Glutamatergic neuron (in vitro differentiated cells): ENCODE measurements at places on chromosomes 2 and 18. TPM values are rescaled to one million over a fixed set of nuclear protein-coding genes. Genes with fewer than 3 reads are reported as not detected.
A peak's percentile ranks its signal among the peaks of the same experiment; 100 is the strongest.

The HNRNPA3 gene
- 251 TPM for total RNA-seq

DNA sequence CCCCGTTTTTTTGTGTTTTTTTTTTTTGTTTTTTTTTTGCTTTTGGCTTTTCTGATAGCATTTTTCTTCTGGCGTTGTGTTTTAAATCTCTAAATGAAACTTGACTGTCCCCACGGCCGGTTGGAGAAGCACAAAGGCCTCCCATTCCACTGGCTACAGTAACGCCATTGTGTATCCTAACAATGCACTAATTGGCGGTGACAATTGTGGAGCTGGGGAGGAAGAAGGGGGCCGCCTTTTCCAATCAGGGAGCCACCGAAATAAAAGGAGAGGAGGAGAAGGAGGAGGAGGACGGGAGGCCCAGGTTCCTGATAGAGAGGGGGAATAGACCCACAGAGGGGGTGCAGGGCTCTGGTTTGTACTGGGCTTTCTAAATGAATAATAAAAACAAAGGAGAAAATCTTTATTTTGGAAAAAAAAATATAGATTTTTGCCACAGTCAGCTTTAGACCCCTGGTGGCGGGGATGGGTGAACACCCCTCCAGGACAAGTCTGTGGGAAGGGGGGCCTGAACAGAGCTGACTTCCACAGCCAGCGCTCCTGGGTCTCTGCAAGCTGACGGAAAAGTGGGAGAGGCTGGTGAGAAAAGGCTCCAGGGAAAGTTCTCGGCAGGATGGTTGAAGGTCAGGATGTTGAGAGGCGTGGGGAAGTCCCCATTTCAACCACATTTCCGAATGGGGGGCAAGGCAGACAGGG is 43.7 kb upstream of the FZD5 start:
- H3K27me3 ChIP-seq: peaks cover 4% of the 10 kb centered on the region
- H3K4me3 ChIP-seq: no peak overlapping the region
- H3K27ac ChIP-seq: no peak overlapping the region
- DNase-seq: no peak
- H3K4me1 ChIP-seq: peaks cover 3% of the 10 kb centered on the region

GRCh38 chr18:61955644-61956043 is 62.8 kb upstream of the RNF152 start:
- DNase-seq: no peak
- no peaks in the 10 kb centered on the region for H3K36me3 ChIP-seq
- no peak overlapping the region for H3K27ac ChIP-seq
- no peaks in the 10 kb centered on the region for H3K4me1 ChIP-seq
- no peak overlapping the region for H3K4me3 ChIP-seq
- peaks cover 3% of the 10 kb centered on the region for H3K27me3 ChIP-seq

DNA sequence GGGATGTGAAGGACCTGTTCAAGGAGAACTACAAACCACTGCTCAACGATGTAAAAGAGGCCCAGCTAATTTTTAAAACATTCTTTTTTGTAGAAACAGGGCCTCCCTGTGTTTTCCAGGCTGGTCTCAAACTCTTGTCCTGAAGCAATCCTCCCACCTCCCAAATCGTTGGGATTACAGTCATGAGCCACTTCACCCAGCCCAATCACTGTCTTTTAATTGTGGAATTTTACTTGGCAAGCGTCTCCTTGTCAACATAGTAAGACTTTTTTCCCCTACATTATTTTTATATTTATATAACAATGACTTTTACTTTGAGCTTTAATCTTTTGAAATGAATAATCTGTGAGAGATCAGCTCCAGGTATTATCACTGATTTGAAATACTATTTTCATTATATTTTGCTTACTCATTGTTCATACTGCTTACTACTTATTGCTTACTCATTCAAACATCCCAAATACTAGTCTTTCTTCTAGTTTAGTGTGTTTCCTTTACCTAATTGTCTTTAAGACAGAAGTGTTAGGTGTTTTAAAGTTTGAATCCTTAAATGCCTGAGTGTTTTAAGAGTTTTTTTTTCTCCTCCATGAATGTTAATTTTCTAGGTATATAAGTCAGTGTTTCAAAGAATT is 48.9 kb downstream of the PTPN4 start:
- no peak for DNase-seq
- H3K27me3 ChIP-seq: no peaks in the 10 kb centered on the region
- peaks cover 4% of the 10 kb centered on the region for H3K4me1 ChIP-seq
- H3K36me3 ChIP-seq: peaks cover 23% of the 10 kb centered on the region
- no peak overlapping the region for H3K27ac ChIP-seq

DNA sequence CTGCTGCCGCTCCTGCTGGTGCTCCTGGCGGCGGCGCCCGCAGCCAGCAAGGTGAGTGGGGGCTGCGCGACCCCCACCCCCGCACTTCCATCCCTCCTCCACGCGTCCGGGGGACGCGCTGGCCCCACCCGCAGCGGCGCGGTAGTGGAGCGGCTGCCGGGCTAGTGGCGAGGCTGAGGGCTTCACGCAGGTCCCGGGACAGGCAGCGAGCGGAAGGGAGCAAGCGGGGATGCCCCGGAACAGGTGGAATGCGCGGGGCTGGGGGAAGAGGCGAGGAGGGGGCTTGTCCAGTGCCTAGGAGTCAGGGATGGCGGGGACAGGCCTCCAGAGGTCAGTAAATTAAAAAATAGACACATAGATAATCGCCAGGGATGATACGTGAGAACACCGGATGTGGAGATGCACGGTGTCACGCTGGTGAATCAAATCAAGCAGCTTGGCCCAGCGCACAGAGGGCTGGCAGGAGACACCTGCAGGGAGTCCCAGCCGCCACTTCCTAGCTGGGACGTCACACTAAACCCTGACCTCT is 403 bp downstream of the COL4A3 start:
- peaks cover 12% of the 10 kb centered on the region for H3K27me3 ChIP-seq
- no peaks in the 10 kb centered on the region for H3K4me1 ChIP-seq
- DNase-seq: no peak
- H3K27ac ChIP-seq: no peak overlapping the region

DNA sequence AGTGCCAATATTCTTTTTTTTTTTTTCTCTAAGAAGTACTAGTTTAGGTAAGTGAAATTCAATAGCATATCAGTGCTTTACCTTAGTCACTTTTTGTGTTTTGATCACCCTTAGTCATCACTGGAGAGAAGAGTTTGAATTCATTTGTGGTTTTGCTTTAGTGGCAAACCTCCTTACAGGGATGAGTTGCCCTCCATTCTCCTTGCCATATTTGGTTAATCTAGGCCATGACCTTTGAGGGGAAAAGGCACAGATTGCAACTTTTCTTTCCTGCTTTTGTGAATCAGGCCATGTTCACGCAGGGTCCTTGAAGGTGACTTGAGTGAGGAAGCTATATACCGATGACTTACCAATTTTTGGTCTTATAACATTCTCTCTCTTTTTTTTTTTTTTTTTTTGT is 34.4 kb downstream of the PLEKHA3 start:
- no peak for DNase-seq
- H3K27me3 ChIP-seq: peaks cover 2% of the 10 kb centered on the region
- H3K4me3 ChIP-seq: no peak overlapping the region
- no peak overlapping the region for H3K27ac ChIP-seq
- no peaks in the 10 kb centered on the region for H3K4me1 ChIP-seq

The RAMP1 gene
- 7.6 TPM for total RNA-seq

DNA sequence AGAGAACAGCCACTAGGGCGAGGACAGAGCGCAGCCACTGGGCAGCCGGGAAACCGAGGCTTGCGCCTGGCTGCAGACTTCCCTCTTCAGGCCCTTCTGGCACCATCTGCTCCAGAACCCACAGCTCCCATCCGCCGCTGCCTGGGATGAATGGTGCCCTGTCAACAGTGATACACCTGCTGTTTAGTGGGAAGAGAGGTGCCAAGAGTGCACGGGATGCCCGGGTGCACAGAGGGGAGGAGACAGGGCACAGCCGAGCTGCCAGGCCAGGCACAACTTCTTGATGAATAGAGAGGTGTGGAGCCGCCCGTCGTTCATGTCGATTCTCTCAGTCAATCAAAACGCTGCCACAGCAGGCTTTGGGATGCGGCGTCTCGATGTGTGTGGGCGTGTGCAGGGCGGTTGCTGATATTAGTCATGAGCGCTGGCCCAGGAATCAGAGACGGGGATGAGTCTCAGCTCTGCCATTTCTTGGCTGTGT is 39.5 kb downstream of the RRM2 start:
- H3K27me3 ChIP-seq: peaks cover 12% of the 10 kb centered on the region
- H3K4me1 ChIP-seq: peaks cover 27% of the 10 kb centered on the region
- no peak overlapping the region for H3K4me3 ChIP-seq
- H3K27ac ChIP-seq: no peak overlapping the region

GRCh38 chr2:235934059-235934773 is 234.0 kb downstream of the GBX2 start:
- H3K27me3 ChIP-seq: peaks cover 2% of the 10 kb centered on the region
- H3K4me1 ChIP-seq: peaks cover 7% of the 10 kb centered on the region
- peaks cover 12% of the 10 kb centered on the region for H3K36me3 ChIP-seq
- DNase-seq: no peak
- no peak overlapping the region for H3K27ac ChIP-seq

The USP40 gene
- 21.8 TPM for total RNA-seq

The DSG4 gene
- total RNA-seq: not detected

The SERPINB3 gene
- not detected for total RNA-seq

GRCh38 chr2:224378701-224379097 is 23.2 kb downstream of the FAM124B start:
- no peak overlapping the region for H3K4me3 ChIP-seq
- peaks cover 6% of the 10 kb centered on the region for H3K4me1 ChIP-seq
- peaks cover 2% of the 10 kb centered on the region for H3K27me3 ChIP-seq
- no peak overlapping the region for H3K27ac ChIP-seq
- H3K36me3 ChIP-seq: no peaks in the 10 kb centered on the region

DNA sequence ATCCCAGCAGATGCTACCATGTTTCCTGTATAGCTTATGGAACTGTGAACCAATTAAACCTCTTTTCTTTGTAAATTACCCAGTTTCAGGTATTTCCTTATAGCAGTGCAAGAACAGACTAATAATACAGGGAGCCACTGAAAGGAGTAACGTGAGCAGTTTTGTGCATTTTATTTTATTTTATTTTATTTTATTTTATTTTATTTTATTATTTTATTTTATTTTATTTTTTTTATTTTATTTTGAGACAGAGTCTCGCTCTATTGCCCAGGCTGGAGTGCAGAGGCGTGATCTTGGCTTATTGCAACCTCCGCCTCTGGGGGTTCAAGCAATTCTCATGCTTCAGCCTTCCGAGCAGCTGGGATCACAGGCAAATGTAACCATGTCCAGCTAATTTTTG is 156.3 kb upstream of the MSH6 start:
- H3K27me3 ChIP-seq: no peaks in the 10 kb centered on the region
- H3K4me1 ChIP-seq: no peaks in the 10 kb centered on the region
- H3K4me3 ChIP-seq: no peak overlapping the region
- H3K27ac ChIP-seq: no peak overlapping the region

- H3K27ac ChIP-seq: no peak overlapping the region
- no peak for DNase-seq
- peaks cover 2% of the 10 kb centered on the region for H3K27me3 ChIP-seq
- no peak overlapping the region for H3K4me3 ChIP-seq
Observed at GRCh38 chr2:133097666-133098065, 427.7 kb upstream of the LYPD1 start.

GRCh38 chr18:58175786-58176176 is 131.8 kb downstream of the NEDD4L start:
- peak overlapping the region; percentile 95 for H3K27ac ChIP-seq
- peak overlapping the region; percentile 66 for H3K4me3 ChIP-seq

DNA sequence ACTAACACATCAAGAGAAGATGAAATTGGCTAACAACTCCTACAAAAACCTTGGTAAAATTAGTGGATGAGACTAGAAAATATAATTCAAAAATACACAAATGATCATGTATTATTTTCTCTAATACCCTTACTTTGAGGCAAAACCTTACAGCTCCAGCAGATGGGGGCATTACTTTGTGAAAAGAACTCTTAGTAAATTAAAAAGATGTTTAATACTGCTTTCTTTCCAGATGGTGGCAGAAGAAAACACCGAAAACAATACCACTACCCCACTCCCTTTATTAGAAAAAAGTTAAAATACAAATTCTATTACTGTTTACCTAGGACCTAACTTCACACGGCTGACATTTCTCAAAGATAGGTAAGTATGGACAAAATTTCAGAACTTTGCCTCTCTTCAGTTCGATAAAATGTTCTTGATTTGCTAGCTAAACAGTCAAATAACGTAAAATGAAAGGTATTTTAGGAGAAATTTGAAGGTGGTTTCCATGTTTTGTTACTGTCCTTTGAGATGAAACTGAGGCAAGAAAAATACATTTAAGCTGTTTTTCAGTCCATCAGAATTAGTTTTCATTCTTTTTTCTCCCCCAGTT is 30.6 kb downstream of the ORC4 start:
- no peaks in the 10 kb centered on the region for H3K4me1 ChIP-seq
- no peak for DNase-seq
- H3K27ac ChIP-seq: no peak overlapping the region

- no peaks in the 10 kb centered on the region for H3K27me3 ChIP-seq
- H3K27ac ChIP-seq: no peak overlapping the region
- no peak overlapping the region for H3K4me3 ChIP-seq
- DNase-seq: no peak
Observed at GRCh38 chr2:55618025-55618274, 528 bp upstream of the PPP4R3B start.

DNA sequence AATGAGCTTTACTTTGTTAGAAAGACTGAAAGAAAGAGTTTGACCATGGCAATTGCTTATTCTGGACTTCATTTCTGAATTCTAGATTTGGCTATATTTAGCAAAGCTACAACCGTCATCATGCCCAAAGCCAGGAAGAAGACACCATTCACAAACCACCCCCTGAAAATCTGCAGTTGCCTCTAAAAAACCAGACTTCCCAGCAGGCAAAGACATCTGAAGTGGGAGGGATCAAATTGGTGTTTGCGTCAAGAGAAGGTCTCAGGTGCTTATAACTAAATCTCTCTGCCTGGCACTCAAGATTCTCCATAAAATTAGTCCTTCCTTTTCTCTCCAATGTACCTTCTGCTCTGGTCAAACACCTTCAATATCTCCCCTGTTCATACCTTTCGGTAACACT is 5.6 kb downstream of the AAK1 start:
- DNase-seq: no peak
- H3K4me1 ChIP-seq: peaks cover 11% of the 10 kb centered on the region
- H3K36me3 ChIP-seq: no peaks in the 10 kb centered on the region
- peaks cover 2% of the 10 kb centered on the region for H3K27me3 ChIP-seq

- peaks cover 7% of the 10 kb centered on the region for H3K4me1 ChIP-seq
- no peak overlapping the region for H3K27ac ChIP-seq
- no peaks in the 10 kb centered on the region for H3K36me3 ChIP-seq
- DNase-seq: no peak
Observed at GRCh38 chr2:218024871-218025270, 22.1 kb upstream of the TNS1 start.

GRCh38 chr2:25105336-25106085 is 62.9 kb downstream of the POMC start:
- no peak overlapping the region for H3K4me3 ChIP-seq
- peaks cover 10% of the 10 kb centered on the region for H3K4me1 ChIP-seq
- no peak for DNase-seq
- H3K27me3 ChIP-seq: no peaks in the 10 kb centered on the region
- no peak overlapping the region for H3K27ac ChIP-seq
- no peaks in the 10 kb centered on the region for H3K36me3 ChIP-seq

GRCh38 chr2:48270209-48270608 is 259.7 kb upstream of the STON1 start:
- H3K36me3 ChIP-seq: no peaks in the 10 kb centered on the region
- H3K4me3 ChIP-seq: no peak overlapping the region
- H3K27me3 ChIP-seq: no peaks in the 10 kb centered on the region
- no peak for DNase-seq
- peaks cover 15% of the 10 kb centered on the region for H3K4me1 ChIP-seq

The TEX44 gene
- not detected for total RNA-seq

- DNase-seq: no peak
- H3K4me3 ChIP-seq: no peak overlapping the region
- H3K27ac ChIP-seq: no peak overlapping the region
- no peaks in the 10 kb centered on the region for H3K27me3 ChIP-seq
- no peaks in the 10 kb centered on the region for H3K36me3 ChIP-seq
- H3K4me1 ChIP-seq: no peaks in the 10 kb centered on the region
Observed at GRCh38 chr18:63890950-63891304, 3.4 kb downstream of the SERPINB2 start.

GRCh38 chr18:44541781-44542180 is 138.9 kb upstream of the SETBP1 start:
- H3K4me1 ChIP-seq: no peaks in the 10 kb centered on the region
- H3K27me3 ChIP-seq: peaks cover 2% of the 10 kb centered on the region
- no peak for DNase-seq
